ENCODE measurements at places on chromosomes 1 and 21.

DNA sequence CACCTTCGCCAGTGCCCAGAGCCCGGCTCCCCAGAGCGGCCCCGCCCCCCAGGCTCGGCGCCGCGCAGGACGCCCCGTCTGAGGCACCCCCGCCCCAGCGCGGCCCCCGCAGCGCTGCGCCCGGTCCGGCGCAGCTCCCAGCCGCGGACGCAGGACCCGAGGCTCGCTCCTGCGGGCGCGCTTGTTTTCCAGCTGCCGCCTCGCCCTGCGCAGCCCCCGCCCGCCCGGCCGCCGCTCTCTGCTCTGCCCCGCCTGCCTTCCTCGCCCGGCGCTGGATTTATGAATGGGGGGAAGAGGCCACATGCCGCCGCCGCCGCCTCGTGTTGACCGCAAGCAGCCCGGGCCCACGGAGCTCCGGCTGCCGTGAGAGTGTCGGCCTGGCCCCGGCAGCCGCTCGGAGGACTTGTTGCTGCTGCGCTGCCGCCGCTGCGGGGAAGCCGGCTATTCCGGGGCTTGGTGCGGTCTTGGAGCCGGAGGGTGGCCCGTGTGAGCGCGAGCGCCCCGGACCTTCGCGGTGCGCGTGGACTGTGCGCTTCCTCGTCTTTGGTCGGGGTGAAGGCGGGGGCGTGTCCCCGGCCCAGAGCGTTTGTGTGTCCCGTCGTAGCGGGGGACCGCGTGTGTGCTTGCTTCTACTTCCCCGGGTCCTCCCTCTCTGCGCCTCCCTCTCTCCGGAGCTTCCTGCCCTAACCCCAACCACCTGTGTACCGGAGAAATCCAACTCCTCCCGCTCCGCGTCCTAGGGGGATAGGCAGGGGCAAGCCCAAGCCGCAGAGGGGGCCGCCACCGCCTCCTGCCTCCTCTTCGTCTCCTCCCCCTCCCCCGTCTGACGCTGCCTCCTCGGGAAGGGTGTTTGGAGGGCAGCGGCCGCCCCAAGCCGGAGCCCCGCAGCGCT is 736 bp downstream of the KCNC4 start:
- DNase-seq = peak; percentile 70

DNA sequence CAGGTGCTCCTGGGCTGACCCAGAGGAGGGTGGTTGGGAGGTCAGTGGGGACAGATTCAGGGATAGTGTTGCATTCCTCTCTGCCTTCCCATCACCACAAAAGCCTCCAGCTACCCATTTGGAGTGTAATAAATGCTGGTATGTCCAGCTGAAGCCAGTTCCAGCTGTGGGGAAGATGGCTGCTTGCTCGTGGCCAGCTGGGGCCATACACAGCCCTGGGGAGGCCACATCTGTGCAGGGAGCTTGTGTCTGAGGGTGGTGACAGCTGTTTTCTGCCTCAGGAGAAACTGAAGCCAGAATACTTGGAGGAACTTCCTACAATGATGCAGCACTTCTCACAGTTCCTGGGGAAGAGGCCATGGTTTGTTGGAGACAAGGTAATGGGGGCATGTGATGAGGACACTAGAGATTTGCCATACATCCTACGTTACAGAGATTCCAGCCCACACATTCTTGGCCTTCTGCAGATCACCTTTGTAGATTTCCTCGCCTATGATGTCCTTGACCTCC is 2.7 kb downstream of the GSTM4 start:
- no peak for DNase-seq

GRCh38 chr1:67855444-67855843 is 22.2 kb upstream of the GNG12 start:
- DNase-seq = no peak

GRCh38 chr1:244050014-244050834 is 859 bp upstream of the ZBTB18 start:
- DNase-seq = no peak

DNA sequence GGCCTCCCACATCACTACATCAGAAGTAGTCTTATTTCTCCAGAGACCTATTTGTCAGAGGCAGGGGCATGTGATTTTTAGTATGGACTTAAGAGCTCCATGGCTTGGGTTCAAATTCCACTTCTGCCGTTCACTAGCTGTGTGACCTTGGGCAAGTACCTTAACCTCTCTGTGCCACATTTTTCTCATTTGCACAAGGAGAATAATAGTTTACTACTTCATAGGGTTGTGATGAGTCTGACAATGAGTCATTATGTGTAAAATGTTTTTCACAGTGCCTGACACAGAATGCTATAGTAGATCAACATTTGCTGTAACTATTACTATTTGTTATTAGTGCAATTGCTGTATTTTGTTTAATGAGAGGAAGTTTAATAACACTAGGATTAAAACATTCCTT is 200.6 kb downstream of the PRDM2 start:
- DNase-seq = no peak

DNA sequence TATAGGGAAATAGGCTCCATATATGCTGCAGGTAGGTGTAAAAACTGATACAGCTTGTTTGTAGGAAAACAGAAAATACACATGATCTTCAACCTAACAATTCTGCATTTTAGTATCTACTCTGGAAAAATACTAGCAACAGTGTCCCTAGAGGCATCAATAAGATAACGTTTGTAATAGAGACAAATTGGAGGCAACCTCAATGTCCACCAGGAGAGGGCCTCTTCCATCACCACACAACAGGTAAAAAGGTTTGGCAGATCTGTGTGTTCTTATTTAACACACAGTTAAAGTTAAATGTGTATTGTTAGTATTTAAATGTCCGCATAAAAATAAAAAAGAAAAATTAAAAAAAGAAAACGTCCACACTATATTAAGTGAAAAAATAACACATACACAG is 5.4 kb downstream of the EIF2D start:
- no peak for DNase-seq

- DNase-seq = no peak
Observed at GRCh38 chr1:22796642-22797041, 86.0 kb downstream of the EPHB2 start.

DNA sequence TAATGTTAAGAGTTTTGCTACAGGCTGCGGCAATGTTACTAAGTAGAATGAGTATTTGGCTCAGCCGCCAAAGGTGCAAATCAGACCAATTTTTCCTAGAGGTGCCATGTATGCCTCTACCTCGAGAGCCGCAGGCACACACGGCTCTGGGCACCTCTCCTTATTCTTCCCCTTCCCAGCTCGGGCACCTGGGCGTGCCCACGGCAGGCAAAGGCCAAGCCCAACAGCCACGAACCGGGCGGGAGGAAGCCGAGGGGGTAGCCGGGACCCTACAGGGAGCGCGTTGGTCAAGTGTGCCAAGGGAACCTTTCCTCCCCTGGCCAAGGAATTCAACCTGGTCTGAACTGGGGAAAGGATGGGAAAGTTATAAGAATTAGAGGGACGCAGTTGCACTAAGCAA is 31.0 kb downstream of the LRRC3 start:
- no peak for DNase-seq

GRCh38 chr1:181485287-181486097 is 2.2 kb downstream of the CACNA1E start:
- DNase-seq = peak; percentile 29

DNA sequence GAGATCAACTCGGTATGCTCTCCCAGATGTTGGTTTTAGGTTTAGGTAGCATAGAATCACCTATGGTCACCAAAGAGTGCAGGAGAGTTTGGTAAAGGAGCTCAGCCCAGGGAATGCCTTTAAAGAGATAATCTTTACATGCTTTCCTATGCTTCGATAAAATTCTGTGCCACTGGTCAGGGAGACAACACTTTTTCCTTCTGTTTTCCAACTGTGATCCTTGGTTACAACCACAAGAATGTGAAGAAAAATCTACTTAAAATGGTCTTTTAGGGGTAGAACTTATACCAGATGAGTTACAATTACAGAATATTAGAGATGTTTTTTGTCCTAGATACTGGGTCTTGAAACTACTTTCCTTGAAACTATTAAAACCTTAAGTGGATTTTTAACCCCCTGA is 895.6 kb downstream of the TTLL7 start:
- no peak for DNase-seq

GRCh38 chr1:209150114-209150513 is 433.4 kb upstream of the CAMK1G start:
- peak; percentile 33 for DNase-seq

- DNase-seq = no peak
Observed at GRCh38 chr1:150530491-150531159, 15.1 kb downstream of the FALEC start.

- DNase-seq = peak; percentile 66
Observed at GRCh38 chr1:118963456-118964430, 24.4 kb downstream of the TBX15 start.

DNA sequence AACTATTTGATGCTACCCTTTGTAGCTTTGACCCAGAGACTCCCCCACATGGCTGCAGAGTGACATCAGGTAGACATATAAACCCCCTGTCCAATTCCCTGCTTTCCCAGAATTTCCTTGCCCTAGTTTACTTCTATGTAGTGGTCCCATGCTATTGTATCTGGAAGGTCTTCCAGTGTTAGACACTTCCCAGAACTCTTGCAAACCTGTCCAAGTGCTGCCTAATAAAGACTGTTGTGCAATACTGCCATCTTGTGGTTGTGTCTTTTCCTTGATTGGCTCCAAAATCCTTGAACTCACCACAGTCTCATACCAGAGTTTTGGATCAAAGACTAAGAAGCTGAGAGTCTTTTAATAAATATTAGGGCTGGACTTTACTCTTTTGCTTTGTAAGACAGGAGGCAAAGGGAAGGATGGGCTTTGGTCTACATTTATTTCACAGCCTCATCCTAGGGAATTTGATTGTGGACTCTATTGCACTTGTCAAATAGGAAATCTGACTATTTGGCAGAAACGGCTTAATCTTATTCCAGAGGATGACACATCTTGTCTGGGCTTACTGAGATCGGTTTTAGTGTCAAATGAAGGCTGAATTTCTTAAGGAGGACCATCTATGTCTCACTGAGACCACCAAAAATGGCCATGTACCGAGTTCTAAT is 169.9 kb downstream of the LRRC7 start:
- DNase-seq = peak; percentile 47

GRCh38 chr1:105317976-105318375 is 1568.3 kb downstream of the AMY1C start:
- no peak for DNase-seq

GRCh38 chr1:192801451-192801850 is 7.4 kb upstream of the RGS2 start:
- DNase-seq = peak; percentile 29

DNA sequence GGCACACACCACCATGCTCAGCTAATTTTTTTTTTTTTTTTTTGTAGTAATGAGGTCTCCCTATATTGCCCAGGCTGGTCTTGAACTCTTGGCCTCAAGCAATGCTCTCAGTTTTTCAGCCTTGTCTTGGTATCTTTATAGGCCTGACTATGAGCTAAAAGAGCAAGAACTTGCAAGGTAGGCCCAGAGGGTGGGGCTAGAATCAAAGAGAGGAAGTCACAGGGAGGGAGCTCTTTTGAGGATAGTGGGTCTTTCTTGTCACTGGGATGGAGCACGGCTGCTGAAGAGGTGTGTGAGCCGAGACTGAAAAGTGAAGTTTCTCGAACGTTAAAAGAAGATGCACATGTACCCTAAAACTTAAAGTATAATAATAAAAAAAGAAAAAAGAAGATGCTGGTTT is 260.0 kb upstream of the BEND5 start:
- no peak for DNase-seq

GRCh38 chr1:171083222-171083621 is 7.5 kb upstream of the FMO3 start:
- no peak for DNase-seq

- no peak for DNase-seq
Observed at GRCh38 chr1:201014816-201015200, 8.7 kb downstream of the KIF21B start.

GRCh38 chr1:32159189-32159588 is 20.3 kb upstream of the TXLNA start:
- no peak for DNase-seq

DNA sequence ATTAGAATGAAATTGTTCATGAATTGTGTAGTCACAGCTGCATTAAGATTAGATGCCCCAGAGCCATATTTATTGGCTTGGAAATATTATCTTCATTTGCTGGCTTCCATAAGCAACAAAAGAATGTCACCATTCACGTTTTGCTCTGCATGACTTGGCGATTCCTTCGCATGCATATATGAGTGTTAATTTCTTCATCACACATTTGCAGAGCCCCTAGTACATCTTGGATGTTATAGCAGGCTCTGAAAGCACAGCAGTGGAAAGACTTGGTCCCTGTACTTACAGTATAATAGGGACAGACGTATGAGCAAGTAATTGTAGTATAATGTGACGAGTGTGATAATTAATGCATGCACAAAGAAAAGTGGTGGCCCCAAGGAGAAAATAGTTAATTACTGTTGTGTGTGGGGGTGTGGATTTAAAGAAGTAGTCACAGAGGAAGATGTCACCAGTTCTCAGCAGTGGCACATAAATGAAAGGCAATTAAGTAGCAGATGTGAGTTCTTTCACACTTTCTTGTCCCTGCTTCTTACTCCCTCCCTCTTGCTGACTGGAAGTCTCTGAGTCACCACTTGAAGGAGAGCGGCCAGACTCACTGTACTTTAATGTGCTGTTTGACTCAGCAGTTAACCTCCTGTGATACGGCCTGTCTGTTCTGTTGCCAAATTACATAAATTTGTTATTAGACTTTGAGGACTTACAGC is 21.0 kb downstream of the S100A10 start:
- peak; percentile 80 for DNase-seq

GRCh38 chr1:114660238-114660637 is 9.6 kb downstream of the DENND2C start:
- DNase-seq = no peak

GRCh38 chr1:18849261-18849711 is 10.2 kb downstream of the TAS1R2 start:
- DNase-seq = no peak

GRCh38 chr1:151537112-151537511 is 3.0 kb upstream of the TUFT1 start:
- DNase-seq = peak; percentile 87

- DNase-seq = no peak
Observed at GRCh38 chr1:156547982-156548381, 24.4 kb downstream of the IQGAP3 start.

- peak; percentile 34 for DNase-seq
Observed at GRCh38 chr1:24191860-24192259, 4.8 kb upstream of the IFNLR1 start.

GRCh38 chr1:3033040-3033789 is 11.9 kb downstream of the ACTRT2 start:
- DNase-seq = no peak

DNA sequence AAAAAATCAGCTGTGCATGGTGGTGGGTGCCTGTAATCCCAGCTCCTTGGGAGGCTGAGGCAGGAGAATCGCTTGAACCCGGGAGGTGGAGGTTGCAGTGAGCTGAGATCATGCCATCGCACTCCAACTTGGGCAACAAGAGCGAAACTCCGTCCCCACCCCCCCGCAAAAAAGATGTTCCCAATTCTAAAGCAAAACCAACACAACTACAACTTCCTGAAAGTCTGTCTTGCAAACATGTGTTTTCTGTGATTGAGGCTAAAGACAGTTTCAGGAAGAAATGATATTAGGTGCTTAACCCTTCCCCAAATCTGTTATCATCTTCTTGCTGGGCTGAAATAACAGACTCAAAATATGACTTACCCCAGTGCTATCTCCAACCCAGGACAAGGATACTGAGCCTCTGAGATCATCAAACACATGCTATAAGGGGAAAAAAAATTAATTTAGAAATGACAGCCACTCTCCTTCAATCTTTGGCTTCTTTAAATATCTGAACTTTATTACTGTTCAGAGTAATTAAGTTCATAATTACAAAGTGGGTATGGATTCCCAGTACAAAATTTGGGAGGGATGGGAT is 28.5 kb downstream of the SORT1 start:
- peak; percentile 47 for DNase-seq
